ENCODE measurements at places on chromosomes 2 and 18.

DNA sequence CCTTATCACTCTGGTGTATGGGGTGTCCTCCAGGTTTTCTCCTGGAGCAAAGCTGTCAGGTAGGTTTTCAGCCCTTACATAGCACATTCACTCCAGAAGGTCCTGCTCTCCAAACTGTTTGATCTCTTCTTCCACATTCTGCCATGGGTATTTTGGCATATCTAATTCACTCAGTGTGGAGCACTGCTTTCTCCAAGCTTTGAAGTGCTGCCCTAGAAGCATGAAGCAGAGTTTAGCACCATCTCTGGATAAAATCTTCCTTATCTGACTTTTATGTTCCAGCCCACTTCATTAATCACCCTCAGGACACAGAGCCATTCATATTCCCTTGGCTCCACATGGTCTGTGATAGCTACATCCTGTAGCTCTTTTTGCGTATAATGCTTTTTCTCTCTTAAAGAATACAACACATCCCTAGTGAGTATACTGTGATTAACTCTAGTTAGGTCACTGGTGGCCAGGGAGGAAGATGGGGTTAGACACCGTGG, 56.7 kb upstream of the ARHGAP28 start:
- DNase-seq = no peak

GRCh38 chr18:50898919-50899318, 20.0 kb downstream of the ME2 start:
- no peak for DNase-seq

- no peak for DNase-seq
Measured at GRCh38 chr2:109057686-109058085, 68.7 kb upstream of the EDAR start.

DNA sequence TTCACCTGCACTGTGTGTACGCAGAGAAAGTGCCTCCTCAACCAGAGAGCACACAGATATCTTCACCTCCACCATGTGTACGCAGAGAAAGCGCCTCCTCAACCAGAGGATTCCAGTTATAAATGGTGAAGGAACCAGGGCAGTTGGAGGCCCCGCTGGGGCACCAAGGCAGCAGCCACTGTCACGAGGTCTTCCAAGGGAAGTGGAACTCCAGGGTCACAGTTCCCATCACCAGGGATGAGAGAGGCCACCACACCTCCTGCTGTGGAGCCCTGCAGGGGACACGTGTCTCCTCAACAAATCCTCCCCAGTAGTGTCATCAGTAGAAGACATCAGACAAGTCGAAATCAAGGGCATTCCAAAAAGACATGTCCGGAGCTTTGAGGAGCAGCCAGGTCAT, 28.2 kb upstream of the NFATC1 start:
- DNase-seq = no peak

GRCh38 chr18:10259901-10260300, 194.5 kb upstream of the APCDD1 start:
- no peak for DNase-seq
